ENCODE measurements at places on chromosomes 3 and 15. TPM values are rescaled to one million over a fixed set of nuclear protein-coding genes. Genes with fewer than 3 reads are reported as not detected.

DNA sequence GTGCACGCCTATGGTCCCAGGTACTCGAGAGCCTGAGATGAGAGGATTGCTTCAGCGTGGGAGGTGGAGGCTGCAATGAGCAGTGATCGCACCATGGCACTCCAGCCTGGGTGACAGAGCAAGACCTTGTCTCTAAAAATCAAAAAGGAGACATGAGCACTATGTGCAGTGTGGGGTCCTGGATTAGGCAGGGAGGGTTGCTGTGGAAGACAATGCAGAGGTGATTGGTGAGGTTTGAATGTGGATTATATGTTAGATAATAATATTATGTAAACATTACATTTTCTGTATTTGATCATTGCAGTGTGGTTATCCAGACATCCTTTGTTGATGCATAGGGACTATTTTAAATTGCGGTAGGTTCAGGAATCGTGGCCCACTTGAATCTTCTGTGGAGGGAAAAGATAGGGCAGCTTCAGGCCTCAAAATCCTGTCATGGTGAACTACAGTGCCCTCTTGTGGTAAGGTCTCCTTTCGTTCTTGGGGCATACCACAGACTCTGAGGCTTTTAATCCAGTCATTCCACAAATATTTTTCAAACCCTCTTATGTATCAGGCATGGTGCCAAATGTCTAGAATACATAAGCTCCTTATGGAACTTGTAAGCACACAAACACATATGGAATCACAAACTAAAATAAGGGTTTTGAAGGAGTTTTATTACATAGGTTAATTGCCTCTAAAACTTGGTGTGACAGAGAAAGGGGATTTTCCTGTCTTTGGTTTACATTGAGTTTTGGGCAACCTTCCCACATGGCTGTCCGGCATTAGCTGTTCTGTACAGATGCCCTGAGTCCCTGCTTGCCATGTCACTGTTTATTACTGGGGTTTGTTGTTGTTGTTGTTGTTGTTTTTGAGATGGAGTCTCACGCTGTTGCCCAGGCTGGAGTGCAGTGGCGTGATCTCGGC, 37.7 kb downstream of the GPD1L start:
- H3K4me1 ChIP-seq = peaks cover 1% of the 10 kb centered on the region
- H3K36me3 ChIP-seq = peaks cover 4% of the 10 kb centered on the region
- no peaks in the 10 kb centered on the region for H3K27me3 ChIP-seq
- H3K4me3 ChIP-seq = no peak overlapping the region
- H3K27ac ChIP-seq = no peak overlapping the region

- H3K4me3 ChIP-seq = no peak overlapping the region
- no peak for DNase-seq
- no peak overlapping the region for H3K27ac ChIP-seq
- no peaks in the 10 kb centered on the region for H3K36me3 ChIP-seq
- H3K27me3 ChIP-seq = no peaks in the 10 kb centered on the region
- no peaks in the 10 kb centered on the region for H3K4me1 ChIP-seq
Measured at GRCh38 chr3:108509871-108510270, 525 bp downstream of the MYH15 start.

DNA sequence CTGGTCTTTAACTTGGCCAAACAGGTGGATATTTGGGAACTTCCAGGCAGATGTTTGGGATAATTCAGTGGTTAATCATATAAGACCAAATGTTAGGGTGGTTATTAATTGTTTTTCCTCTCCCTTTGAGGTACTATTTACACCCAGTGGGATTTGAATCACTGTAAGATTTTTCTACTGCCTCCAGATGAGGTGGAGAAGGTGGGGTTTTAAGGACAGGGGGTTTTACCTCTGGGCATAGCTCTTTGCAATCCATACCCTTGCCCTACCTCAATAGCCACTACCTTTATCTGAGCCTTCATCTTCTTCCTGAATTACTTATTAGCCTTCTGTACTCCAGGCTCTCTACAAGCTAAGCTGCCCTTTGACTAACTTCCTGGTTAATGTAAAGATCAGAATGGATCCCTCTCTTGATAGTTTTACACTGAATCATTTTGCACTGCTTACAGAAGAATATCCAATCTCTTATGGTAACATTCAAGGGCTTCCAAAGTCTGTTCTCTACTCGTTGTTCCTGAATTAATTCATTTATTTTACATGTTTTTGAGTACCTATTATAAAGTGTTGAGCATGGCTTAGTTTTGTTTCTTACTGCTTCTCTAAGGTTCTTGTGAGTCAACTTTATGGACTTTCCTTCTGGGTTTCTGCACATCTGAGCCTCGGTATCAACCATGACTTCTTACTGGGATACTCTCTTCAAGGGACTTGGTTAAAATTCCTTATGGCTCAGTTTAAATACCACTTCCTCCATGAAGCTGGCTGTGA, 331.2 kb upstream of the TBL1XR1 start:
- H3K27me3 ChIP-seq = no peaks in the 10 kb centered on the region
- H3K4me3 ChIP-seq = no peak overlapping the region
- no peak overlapping the region for H3K27ac ChIP-seq
- DNase-seq = no peak
- H3K4me1 ChIP-seq = peaks cover 2% of the 10 kb centered on the region
- H3K36me3 ChIP-seq = no peaks in the 10 kb centered on the region

DNA sequence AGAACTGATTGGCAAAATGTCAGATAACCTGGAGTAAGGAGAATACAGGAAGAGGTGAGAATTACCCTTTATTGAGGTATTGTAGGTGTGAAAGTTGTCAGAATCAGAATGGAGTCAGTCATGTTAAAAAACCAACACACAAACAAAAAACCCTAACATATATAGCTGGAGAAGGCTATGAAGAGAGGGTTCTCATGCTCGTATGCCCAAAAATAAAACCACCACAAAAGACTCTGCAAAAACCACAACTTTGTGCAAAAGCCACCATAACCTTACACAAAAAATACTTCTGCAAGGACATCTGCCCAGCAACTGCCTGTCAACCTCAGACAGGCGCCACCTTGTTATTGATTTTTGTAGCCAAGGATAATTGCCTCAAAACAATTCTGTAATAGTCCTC, 136.0 kb downstream of the CD47 start:
- peaks cover 2% of the 10 kb centered on the region for H3K4me1 ChIP-seq
- no peaks in the 10 kb centered on the region for H3K36me3 ChIP-seq
- DNase-seq = no peak
- no peak overlapping the region for H3K27ac ChIP-seq
- no peaks in the 10 kb centered on the region for H3K27me3 ChIP-seq
- H3K4me3 ChIP-seq = no peak overlapping the region

The NFKBIZ gene
- 198 TPM for total RNA-seq
